Cortex of kidney (tissue), 1 donor: ENCODE measurements at places on chromosomes 6 and 20.

GRCh38 chr6:146803601-146804000 is 204.8 kb downstream of the ADGB start:
- no peak for DNase-seq

GRCh38 chr20:52589251-52589812 is 382.8 kb upstream of the TSHZ2 start:
- DNase-seq, result no peak

- no peak for DNase-seq
Observed at GRCh38 chr6:73513496-73513854, 7.4 kb downstream of the EEF1A1 start.

DNA sequence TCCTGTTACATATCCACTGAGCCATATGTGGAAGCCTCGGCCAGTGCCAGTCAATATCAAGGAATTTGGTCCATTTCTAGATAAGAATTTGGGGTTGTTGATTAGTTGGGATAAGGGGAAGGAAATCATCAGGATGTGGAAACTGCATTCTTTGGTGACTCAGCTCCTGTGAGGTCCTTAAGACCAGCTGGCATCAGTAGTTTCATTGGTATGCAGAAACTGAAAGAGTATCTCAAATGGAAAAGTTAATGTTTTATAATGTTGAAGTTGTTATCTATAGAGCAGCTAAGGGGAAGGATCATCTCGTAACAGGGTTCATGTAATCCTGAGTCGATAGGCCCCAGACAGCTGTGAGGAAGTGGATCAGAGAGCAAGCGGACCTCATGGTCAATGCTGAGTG is 87.9 kb upstream of the PRND start:
- DNase-seq, result no peak

- DNase-seq, result no peak
Observed at GRCh38 chr6:151729829-151730495, 77.5 kb upstream of the ESR1 start.
